Mesenteric fat pad (tissue), 1 donor: ENCODE measurements at places on chromosomes 1 and 21. TPM values are rescaled to one million over a fixed set of nuclear protein-coding genes. Genes with fewer than 3 reads are reported as not detected.

CRYBG2 gene
- total RNA-seq: 0.06 TPM

OR2L5 gene
- not detected for total RNA-seq

KRTAP12-2 gene
- not detected for total RNA-seq

RHCE gene
- total RNA-seq: not detected

CDCA8 gene
- 0.35 TPM for total RNA-seq

E2F2 gene
- total RNA-seq: 0.29 TPM

ZSWIM5 gene
- 0.42 TPM for total RNA-seq

FCN3 gene
- total RNA-seq: 51.9 TPM

GRCh38 chr1:208208132-208208487 is 36.1 kb downstream of the PLXNA2 start:
- DNase-seq: no peak

- no peak for DNase-seq
Observed at GRCh38 chr1:243595527-243596210, 254.4 kb downstream of the AKT3 start.

- no peak for DNase-seq
Observed at GRCh38 chr1:199550199-199551065, 477.1 kb upstream of the NR5A2 start.

DNA sequence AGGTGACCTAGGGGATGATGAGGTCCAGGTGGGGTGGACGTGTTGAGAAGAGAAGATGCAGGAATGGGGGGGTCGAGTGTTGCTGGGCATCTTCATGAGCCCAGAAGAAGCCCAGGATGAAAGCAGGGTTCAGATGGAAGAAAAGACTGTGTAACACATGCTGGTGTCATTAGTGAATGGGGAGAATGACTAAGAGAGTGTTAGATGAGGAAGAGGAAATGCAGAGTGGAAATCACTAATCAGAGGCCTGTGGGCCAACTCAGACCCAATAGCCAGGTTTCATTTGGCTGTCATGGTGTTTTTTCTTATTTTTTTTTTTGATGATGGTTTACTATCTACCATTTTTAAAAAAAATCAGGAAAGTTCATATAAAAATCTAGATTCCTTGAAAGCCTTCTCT is 180.8 kb upstream of the CAMK1G start:
- DNase-seq: no peak

DNA sequence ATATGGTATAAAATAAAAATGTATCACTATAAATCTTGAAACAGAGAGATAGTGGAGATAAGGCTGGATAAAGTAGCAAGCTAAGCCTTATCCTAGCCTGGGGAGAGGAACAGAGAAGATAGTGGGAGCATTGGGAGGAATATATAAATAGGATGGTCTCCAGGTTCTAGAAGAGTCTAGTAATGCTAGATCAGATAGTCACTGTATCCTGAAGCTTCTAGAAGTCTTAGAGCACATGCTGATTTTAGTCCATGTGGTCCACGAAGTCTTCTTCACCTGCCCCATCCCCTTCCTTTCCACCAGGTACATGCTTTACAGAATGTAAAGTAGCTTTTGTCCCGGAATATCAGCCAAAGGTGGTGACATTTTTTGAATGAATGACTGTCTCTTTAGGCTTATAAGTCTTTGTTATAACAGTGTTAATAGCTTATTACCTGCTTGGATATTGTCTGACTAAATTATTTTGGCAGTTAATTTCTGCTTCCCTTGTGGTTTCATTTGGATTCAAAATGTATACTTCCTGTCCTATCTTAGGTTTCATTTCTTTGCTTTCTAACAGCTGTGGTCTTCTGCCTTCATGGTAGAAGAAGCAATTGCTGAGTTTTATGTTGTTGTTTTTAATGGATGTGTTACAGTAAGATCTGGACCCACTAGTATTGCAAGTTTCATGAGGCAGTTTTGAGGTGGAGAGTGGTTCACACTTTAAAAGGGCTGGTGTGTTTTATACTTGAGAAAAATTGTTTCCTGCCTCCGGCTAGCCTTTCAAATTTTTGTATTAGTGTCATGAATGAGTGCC is 5.9 kb downstream of the SMG7 start:
- DNase-seq: no peak

GRCh38 chr1:205916541-205916940 is 26.7 kb downstream of the SLC26A9 start:
- peak; percentile 30 for DNase-seq

DNA sequence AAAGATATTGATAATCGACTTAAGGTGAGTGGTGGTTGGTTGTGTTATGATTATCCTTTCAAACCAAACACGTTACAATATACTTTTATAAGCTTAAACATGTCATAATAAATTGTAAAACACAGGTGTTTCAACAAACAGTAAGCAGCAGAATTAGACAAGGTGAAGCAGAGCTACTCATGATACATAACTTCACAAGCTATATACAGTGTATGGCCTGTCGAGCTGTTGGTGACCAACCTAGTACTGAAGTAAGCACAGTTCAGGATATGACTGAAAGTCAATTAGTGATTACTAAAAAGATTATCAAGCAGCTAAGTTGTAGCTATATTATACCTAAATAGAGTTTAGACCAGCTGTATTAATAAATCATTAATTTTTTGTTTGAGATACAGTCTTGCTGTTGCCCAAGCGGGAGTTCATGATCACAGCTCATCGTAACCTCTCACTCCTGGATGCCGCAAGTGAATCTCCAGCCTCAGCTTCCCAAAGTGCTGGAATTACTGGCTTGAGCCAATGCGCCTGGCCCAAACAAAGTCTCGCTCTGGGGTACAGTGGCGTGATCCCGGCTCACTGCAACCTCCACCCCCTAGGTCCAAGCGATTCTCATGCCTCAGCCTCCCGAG is 148.1 kb downstream of the EIF4G3 start:
- DNase-seq: no peak

- DNase-seq: no peak
Observed at GRCh38 chr1:75980972-75981897, 49.0 kb upstream of the ASB17 start.

GRCh38 chr1:181062836-181063428 is 25.6 kb upstream of the IER5 start:
- DNase-seq: no peak

DNA sequence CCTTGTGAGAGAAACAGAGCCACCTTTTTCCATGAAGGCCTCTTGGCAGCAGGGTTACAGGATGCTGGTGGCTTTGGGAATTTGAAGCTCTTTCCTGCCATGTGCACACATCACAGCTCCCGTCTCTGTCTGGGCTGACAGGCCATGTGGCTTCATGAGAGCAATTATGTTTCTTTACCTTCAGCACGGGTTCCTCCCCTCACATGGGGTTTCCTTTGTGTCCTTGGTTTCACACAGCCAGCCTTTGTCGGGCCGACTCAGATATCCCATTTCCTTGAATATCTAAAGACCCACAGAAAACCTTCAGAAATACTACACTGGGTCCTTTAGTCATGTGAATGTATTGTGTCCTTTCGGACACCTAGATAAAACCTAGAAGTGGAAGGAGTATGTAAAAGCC is 7.1 kb downstream of the CLIC6 start:
- DNase-seq: no peak

DNA sequence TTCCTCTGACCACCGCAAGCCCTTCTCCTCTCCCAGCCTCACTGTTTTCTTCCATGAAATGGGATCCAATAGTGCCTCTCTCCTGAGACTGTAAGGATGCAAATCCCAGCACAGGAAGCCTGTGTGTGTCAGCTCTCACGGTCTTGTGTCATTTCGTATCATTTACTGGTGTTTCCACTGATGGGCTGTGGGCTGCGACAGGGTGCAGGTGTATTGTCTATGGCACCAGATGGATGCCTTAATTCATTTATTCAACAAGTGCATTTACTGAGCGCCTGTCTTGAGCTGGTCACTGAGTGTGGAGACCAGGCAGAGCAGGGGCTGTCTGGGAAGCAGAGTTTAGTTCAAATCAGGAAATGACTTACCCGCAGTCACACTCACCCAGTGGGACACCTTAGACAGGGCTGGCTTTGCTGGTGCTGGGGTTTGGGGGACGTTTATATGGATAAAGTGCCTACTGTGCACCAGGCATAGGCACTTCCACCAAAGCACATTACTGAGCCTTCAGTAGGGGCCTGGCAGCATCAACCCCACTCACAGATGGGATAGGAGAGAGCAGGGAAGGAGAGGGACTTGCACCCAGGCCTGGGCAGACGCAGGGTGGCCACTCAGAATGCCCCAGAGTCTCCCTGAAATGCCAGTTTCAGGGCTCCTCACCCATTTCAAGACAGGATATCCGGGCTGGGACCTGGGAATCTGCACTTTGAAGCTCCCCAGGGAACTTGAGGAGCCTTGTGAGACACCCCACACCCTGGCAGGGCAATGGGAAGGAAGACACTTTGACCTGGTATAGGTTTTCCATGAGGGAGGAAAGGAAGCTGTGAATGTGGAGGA is 398.9 kb downstream of the MATN1 start:
- DNase-seq: peak; percentile 65

- DNase-seq: no peak
Observed at GRCh38 chr1:220441211-220441610, 86.7 kb upstream of the MARK1 start.

DNA sequence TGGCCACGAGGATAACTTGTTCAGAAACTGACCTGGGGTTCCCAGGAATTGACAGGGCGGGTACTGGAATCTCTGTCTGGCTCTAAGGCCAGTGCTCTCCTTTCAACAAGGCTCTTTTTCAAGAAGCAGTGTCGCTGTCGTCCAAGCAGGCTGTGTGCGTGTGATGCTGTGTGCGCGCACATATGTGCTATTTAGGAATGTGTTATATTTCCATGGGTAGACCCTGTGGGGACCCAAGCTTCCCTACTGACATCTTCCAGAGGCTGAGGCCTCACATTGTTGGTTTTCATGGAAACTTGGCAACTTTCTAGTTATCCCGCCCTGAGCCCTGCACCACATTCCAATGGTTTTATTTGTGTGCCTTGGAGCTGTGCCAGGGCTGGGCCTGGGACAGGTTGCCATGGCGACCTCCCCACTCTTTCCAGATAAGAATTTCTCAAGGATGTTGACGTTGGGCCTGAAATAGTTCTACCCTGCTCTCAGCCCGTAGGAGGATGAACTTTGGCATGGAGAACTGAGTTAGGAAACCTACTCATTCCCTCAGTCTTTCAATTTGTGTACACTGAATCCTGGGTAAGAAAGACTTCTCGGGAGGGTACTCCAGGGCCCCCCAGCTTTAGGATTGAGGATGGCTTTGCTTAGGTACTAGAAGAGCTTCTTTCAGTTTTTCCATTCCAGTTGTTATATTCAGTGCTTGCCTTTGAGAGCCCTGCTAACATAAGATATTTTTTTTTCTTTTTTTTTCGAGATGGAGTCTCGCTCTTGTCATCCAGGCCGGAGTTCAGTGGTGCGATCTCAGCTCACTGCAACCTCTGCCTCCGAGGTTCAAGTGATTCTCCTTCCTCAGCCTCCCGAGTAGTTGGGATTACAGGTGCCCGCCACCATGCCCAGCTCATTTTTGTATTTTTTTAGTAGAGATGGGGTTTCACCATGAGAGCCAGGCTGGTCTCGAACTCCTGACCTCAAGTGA is 38.8 kb upstream of the SRSF10 start:
- DNase-seq: peak; percentile 95

DNA sequence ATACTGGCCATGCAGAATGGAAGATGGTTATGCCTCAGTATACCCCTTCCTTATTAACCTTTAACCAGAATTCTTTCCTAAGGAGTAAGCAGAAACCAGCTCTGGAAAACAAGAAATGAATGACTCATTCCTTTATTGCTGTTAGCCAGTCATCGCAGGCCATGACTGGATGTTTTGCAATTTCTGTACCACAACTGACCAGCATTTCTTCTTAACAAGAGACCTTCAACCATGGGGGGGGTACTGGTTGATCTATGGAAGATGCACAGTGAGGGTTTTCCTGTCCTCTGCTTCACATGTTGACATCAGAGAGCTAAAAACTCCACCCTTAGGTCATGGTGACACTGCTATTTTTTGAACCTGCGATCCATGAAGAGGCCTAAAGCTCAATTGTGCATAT is 28.0 kb upstream of the RNF2 start:
- DNase-seq: no peak

GRCh38 chr21:37324558-37324957 is 42.0 kb upstream of the DYRK1A start:
- no peak for DNase-seq

DNA sequence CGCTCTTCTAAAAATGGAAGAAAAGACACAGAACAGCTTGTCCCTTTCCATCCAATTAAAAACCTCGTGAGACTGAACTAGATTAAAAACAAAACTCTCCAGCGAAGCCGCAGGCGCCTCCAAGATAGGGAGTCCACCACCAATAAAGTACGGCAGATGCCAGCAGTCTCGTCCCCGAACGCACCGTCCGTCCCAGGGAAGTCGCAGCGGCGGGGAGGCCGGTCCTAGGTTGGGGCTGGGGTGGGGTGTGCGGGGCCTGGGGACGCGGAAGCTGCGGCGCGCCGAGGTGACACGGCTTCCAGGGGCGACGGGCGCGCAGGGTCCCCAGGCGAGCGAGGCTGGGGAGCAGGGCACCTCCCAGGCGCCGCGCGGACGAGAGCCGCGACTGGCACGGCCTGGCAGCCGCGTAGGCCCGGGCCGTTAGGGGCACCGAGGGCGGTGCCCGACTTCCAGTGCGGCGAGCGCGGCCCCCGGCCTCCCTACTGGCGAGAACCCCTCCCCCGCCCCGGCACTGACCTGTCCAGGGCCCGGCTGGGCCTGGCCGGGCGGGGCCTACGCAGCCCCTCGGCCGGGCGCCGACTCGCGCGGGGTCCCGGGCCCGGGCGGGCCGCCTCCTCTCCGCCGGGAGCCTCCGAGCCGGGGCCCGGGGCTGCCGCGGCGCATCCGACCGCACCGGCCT is 28.3 kb upstream of the A3GALT2 start:
- DNase-seq: no peak

DNA sequence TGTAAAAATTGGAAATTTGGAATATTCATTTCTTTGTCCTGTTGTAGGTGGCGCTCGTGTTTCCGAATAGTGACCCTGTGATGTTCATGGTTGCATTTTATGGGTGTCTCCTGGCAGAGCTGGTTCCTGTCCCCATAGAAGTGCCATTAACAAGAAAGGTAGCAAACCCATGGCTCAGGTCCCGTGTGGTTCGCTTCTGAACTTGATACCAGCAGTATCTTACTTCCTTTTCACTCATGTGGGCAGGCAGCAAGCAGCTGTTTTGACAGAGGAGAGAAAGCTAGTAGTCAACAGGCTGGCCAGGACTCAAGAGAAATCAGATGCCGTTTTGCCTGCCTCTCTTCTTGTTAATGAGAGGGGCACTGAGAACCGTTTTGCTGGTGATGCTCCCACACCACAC is 72.8 kb downstream of the S100B start:
- DNase-seq: no peak

GRCh38 chr1:24139222-24139489 is 3.8 kb downstream of the IL22RA1 start:
- no peak for DNase-seq

GRCh38 chr1:21344750-21345443 is 54.6 kb upstream of the ECE1 start:
- DNase-seq: no peak

DNA sequence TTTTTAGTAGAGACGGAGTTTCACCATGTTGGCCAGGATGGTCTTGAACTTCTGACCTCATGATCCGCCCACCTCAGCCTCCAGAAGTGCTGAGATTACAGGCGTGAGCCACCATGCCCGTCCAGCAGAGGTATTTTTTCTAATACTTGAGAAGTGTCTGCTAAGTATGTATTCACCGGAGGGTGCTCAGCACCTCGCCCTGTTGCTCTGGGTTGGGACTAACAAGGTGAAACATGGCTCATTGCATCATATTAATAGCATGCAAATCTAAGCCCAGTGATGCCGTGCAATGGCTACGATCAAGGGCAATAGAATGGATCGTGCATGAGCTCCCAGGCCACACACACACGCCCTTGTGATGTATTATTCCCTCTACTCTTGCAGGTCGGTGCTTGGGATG is 68.7 kb downstream of the PDE9A start:
- no peak for DNase-seq

- no peak for DNase-seq
Observed at GRCh38 chr1:171999756-172000155, 158.5 kb downstream of the DNM3 start.

GRCh38 chr21:34148826-34149558 is 75.6 kb downstream of the MRPS6 start:
- DNase-seq: no peak
